Hindlimb muscle (tissue), 1 donor: ENCODE measurements at places on chromosomes 4 and X. TPM values are rescaled to one million over a fixed set of nuclear protein-coding genes. Genes with fewer than 3 reads are reported as not detected.

The COX18 gene
- 12.9 TPM for polyA plus RNA-seq

The PPP2R2C gene
- polyA plus RNA-seq, result 0.45 TPM

DNA sequence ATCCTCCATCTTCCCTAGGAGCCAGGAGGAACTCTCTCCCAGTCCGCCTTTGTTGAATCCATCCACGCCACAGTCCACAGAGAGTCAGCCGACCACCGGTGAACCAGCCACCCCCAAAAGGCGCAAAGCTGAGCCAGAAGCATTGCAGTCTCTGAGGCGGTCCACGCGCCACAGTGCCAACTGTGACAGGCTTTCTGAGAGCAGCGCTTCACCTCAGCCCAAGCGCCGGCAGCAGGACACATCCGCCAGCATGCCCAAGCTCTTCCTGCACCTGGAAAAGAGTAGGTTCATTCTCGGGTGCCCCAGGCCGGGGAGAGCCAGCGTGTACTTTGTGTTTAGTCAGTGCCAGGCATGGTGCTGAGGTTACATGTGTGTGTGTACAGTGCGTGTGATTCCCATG, 7.4 kb downstream of the MSL3 start:
- DNase-seq, result no peak

DNA sequence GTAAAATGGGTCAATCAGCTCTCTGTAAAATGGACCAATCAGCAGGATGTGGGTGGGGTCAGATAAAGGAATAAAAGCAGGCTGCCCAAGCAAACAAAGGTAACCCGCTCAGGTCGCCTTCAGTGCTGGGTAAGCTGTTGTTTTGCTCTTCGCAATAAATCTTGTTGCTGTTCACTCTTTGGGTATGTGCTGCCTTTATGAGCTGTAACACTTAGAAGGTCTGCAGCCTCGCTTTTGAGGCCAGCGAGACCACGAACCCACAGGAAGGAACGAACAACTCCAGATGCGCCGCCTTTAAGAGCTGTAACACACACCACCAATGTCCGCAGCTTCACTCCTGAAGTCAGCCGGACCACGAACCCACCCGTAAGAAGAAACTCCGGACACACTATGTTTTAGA, 11.5 kb upstream of the CAMK2D start:
- no peak for DNase-seq

GRCh38 chr4:186887291-186887700, 163.6 kb upstream of the FAT1 start:
- DNase-seq, result no peak

DNA sequence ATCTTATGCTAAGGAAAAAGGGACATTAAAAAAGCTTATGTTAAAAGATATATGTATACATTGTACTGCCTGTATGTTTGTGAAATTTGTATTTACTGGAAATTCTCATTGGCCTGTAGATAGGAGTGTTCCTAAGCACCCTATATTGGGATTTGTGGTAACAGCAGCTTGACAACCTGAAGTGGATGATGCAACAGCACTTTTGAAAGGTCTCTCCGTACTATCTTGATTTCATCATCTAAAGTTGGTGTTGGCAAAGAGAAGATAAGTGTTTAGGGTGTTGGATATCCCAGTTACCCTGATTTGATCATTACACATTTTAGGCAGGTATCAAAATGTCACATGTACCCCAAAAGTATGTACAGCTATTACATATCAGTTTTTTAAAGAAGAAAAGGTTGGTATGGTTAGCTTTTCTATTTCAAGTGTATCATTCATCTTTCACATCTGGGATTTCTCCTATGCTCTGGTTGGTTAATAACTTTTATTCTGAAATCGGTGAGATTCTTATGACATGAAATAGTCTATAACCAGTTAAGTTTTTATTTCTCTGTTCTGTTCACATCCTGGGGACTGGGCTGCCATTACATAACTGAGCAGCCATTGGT, 10.3 kb downstream of the HADH start:
- no peak for DNase-seq
